Amniotic epithelial cell (primary cell): ENCODE measurements at places on chromosomes 5 and 9.

GRCh38 chr5:137699336-137700281 is 36.3 kb downstream of the KLHL3 start:
- DNase-seq: peak; percentile 53

DNA sequence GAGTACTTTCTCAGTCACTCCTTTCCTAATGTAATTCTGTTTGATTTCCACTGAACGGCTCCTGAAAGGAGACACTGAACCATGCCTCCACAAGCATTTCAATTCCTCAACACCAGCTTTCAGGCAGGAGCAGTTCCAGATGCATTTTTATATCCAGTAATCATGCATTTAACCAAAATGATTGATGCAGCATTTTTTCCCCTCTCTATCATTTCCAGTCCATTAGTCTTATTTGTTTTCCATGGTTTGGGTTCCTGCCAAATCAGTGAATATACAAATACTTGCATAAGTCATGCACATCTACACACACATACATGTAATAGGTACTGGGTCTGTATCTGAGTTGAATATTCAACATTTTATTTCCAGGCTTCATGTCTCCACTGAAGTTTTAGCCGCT is 122.7 kb downstream of the GRIA1 start:
- DNase-seq: peak; percentile 72

GRCh38 chr5:41843456-41844370 is 26.5 kb downstream of the OXCT1 start:
- DNase-seq: peak; percentile 67

GRCh38 chr5:141742144-141742543 is 60.1 kb upstream of the ARAP3 start:
- no peak for DNase-seq

DNA sequence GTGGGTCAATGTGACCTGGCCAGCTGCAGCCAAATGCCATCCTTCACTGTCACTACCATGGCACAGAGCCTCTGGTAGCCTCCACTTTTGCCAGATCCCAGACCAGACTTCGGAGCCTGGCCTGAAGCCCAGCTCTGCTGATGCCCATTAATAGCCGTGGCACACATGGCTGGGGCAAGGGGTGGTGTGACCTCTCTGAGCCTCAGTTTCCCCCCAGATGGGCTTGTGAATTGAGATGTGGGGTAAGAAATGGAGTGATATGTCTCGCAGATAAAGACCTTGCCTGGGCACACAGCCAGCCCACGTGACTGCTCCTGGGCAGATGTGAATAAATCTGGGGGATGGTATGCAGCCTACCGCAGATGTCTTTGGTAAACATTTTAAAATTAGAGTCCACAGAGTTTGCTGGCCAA is 13.9 kb downstream of the SUSD3 start:
- peak; percentile 90 for DNase-seq

DNA sequence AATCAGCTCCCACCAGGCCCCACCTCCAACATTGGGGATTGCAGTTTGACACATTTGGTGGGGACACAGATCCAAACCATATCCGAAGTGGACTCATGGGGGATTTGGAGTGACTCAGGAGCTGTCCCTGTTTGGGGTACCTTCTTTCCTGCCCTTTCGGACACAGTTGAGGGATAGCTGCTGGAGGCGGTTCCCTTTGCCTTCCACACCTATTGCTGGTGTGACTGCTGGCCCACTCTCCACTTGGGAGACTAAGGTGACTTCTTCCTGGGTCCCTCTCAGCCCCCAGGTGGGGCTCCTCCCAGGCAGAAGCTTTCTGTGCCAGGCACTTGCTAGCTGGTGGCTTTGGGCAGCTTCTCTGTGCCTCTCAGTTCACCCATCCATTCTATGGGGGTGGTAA is 26.6 kb downstream of the LAMC3 start:
- DNase-seq: no peak

GRCh38 chr5:1386274-1386717 is 41.4 kb upstream of the CLPTM1L start:
- DNase-seq: peak; percentile 17

- no peak for DNase-seq
Measured at GRCh38 chr5:170143710-170144109, 38.0 kb downstream of the FOXI1 start.

- no peak for DNase-seq
Measured at GRCh38 chr5:13081116-13081515, 863.4 kb downstream of the DNAH5 start.

GRCh38 chr5:151692312-151692711 is 5.6 kb upstream of the SPARC start:
- DNase-seq: no peak

- DNase-seq: no peak
Measured at GRCh38 chr9:16003785-16004184, 450.9 kb downstream of the CCDC171 start.

DNA sequence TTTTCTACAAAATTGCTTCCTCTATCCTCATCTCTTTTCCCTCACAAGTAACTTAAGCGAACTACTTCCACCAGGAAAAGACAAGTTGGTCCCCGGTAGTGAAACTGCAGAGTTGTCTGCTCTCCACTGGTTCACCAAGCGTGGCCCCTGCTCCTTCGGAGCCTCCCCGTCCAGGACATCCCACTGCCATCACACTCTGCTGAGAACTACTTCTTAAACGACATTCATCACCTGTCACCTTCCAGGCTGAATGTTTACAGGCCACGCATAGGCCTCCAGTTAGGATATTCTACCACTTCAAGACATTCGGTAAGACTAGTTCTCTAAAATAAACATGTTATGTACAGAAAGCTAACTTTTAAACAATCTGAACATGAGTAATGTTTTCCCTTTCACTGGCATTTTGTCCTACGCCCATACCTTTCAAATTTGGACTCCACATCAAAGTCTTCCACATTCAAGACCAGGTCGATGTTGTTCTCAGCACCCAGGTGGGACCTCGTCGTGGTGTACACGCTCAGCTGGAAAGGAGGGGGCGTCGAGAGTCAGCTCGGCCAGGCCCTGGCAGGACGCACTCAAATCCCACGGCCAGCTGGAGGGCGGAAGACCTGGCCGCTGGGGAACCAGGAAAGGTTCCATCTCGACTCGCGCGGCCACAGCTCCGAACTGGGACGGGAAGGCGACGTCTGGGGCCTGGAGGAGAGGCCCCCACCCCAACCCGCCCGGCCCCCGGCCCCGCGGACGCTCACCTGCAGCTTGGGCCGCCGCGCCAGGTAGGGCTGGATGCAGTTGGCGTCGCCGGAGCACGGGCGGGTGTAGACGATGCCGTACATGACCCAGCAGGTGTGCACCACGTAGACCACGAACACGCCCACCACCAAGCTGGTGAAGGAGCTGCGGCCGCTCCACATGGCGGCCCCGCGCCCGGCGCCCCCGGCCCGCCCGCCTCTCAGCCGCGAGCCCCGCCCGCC is 683 bp downstream of the CLPTM1L start:
- DNase-seq: peak; percentile 7

DNA sequence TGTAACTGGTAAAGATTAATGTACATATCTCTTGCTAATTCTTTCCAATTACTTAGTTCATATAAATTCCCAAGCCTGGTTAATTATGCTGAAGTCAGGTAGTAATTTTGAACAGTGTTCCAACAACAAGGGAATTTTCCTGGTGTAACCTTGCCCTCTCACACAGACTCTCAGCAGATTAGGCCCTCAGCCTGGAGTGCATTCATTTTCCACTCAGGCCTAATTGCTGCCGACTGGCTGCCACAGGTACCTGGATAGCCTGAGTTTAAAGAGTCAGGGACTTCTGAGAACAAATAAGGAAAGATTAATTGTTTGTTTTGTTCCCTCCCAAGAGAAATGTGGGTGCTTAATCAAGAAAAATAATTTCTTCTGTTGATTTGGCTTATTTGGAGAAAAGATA is 71.4 kb downstream of the PPIC start:
- DNase-seq: no peak

- peak; percentile 83 for DNase-seq
Measured at GRCh38 chr5:165134155-165134554, 1628.7 kb downstream of the MAT2B start.

- DNase-seq: no peak
Measured at GRCh38 chr9:92164490-92164889, 49.3 kb upstream of the SPTLC1 start.

DNA sequence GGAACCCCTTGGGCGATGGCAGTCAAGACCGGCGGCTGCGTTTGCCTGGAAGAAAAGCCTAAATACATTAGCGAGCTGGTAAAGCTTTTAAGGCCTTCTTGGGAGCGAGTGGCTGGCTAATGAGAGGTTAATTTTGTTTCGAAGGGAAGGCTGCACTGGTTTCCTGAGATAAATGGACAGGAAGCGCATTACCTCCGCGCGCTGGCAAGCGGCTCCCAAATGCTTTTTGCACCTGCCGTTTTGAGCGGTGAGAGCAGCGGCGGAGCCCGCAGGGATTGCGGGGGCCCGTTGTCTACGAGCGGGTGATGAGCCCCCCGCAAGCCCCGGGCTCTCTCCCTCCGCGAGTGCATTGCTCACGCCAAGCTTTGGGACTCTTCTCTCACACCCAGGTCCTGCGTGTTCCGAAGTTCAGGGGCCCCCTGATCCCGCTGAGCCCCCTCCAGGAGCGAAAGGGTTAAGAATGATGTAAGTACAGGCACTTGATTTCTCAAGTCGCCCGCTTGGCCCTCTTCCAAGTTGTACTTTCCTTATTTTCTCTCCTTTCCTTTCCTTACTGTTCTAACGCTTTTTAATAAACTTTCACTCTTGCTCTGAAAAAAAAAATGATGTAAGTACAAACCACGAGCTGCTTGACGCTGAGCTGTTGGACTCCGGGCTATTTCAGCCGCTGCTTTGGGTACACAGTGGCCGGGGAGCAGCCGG is 3.1 kb upstream of the RGMB start:
- peak; percentile 56 for DNase-seq

GRCh38 chr9:16121168-16121567 is 568.3 kb downstream of the CCDC171 start:
- no peak for DNase-seq

DNA sequence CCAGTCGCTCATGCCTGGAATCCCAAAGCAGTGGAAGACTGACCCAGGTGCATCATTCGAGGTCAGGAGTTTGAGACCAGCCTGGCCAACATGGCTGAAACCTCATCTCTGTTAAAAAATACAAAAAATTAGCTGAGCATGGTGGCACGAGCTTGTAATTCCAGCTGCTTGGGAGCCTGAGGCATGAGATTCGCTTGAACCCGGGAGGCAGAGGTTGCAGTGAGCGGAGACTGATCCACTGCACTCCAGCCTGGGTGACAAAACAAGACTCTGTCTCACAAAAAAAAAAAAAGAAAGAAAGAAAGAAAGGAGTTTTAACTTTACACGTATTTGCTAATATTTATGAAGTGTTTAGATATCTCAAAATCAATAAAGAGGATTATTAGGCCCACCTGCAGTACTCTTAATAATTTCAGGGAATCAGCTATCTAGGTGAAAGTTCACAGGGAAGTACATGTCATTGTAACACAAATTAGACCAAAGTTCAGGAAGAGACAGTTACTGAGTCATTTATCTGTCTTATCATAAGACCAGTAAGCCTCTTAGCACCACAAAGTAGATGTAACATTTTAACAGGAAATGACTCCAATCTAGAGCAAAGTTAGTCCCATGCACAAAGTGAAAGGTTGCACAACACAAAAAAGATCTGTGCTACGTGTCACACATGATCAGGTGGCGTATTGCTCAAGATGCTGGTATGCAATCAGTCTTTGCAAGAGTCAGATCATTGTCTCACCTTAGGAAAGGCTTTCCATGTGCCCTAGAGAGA is 34.1 kb upstream of the PLIN2 start:
- peak; percentile 100 for DNase-seq

- DNase-seq: no peak
Measured at GRCh38 chr5:13674391-13674790, 270.1 kb downstream of the DNAH5 start.

DNA sequence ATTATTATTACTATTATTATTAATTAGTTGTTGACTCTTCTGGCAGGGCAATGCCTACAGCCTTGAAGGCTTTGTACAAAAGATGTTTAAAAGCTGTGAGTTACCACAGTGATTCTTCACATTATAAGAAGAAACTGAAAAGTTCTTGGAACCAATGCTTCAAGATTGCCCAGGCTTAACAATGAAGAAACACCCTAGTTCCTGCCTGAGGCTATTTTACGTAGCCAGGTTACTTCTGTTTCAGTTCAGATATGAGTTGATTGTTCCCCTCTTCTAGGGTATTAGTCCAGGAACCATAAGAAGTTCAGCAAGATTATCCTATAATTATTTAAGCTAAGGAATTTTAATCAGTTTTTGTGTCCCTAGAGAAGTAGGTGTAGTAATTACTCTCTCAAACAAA is 154.6 kb upstream of the CDH12 start:
- no peak for DNase-seq

DNA sequence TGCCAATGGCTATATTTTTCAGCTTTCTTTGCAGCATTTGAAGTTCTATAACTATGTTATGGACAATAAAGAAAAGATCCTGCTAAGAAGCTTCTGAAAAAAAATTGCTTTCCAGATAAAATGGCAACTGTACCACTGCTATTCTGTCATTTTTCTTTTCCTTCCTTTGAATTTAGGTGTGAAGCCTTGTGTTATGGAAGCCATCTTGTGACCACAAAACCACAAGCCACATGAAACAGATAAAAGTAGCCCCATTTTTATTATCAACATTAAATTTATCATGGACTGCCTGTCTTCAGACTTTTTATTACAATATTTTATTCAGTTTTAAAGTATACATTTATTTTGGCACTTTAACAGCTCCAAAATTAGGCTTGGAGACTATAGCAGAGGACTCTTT is 289.9 kb upstream of the ACTBL2 start:
- DNase-seq: peak; percentile 31

DNA sequence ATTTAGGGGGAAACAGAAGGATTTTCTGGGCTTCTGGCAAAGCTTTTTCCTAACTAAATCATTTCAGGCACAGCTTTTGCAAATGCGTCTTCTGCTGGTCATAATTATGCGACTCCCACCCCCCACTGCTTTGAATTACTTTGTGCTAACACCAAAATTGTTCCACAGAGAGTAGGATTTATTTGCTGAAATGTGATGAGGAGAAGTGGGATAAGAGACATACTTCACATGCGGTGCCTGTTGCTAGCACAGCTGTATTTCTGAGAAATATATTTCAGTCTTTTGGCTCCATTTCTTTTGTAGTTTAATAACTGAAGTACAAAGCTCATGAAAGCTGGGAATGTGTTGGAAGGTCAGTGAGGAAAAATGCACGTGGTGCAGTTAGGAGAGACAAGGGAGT is 83.2 kb upstream of the TAS2R1 start:
- DNase-seq: no peak

DNA sequence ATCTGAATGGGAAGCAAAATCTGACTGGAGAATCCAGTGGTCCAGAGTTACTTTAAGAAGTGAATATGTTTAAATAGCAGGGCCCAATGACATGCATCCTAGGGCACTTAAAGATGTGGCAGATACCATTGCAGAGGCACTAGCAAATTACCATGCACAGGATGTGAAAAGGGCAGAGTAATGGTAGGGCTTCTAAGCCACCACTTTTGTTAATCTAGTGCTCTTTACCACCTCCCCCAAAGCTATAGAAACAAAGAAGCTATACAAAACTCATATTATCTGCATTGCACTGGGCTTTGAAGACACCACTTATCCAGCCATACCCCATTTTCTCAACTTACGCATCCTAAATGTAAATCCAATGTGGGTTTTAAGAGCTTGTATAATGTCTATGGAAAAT is 81.2 kb downstream of the ZCCHC7 start:
- no peak for DNase-seq
